ENCODE measurements at places on chromosomes 12 and 14. TPM values are rescaled to one million over a fixed set of nuclear protein-coding genes. Genes with fewer than 3 reads are reported as not detected.

DNA sequence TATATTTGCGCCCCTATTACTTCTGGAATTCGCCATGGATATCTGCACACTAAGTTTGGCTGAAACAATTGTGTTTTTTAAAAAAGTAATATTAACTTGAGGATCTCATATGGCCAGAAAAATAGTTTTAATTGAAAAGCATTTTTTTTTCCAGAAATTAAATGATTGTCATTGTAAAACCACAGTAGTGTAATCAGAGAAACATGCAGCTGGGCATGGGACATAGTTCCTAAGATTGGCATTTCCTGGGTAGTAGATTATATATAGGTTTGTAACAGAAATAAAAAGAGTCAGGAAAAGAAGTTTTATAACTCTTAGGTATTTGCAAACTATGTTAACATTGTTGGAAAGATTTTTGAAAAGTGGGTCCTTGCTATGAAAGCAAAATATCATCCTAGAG, 17.6 kb downstream of the SSPN start:
- DNase-seq: no peak

DNA sequence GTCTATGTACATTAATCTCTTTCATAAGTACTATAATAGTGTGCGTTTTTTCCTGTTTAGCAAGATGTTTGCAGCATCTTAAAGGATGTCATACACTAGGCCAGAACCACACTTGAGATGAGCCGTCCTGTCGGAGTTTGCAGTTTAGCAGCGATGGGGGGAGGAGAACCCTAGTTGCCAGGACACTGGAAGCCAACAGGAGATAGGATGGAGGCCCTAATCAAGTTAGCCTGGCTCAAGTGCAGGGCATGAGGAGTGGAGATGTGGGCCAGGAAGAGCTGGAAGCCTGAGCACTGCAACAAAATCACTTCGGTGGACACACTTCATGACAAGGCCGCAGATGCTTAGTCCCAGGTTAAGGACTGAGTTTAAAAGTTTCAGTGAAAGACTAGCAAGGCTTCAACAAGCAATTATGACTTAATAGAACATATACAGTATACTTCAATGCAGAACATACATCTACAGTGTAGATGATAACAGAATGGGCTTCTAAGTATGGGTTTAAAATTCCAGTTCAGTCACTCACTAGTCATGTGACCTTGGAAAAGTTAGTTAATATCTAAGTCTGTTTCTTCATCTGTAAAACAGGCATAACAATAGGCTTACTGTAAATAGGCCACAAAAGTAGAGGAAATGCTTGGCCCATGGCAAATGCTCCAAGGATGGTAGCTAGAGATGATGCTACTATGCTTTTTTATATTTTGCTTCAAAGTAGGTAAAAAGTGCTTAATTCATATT, 77.1 kb downstream of the PTPN21 start:
- DNase-seq: no peak

DNA sequence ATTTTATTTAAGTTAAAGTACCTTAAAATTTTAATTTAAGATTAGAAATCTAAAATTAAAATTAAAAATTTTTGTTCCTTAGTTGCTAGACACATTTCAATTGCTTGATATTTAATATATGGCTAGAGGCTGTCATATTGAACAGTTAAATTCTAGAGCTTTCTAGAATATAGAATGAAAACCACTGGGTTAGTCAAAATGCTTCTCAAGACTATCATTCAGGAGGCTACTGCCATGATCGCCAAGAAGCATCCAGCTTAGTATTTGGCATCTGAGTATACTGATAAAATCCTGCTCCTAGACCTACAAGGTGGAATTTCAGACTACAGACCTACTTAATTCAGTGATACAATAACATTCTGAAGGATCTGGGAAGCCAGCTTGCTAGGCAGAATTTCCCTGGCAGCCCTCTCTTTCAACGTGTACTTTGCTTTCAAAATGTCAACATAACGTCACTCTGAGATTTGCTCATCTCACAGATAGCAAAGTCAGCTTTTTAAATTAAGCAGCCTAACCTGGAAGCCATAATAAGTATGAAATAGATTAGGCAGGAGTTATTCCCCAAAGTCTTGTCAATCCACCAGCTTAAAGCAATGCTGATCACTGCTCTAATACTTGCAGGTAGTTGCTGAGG, 525.8 kb downstream of the FSCB start:
- DNase-seq: no peak

DNA sequence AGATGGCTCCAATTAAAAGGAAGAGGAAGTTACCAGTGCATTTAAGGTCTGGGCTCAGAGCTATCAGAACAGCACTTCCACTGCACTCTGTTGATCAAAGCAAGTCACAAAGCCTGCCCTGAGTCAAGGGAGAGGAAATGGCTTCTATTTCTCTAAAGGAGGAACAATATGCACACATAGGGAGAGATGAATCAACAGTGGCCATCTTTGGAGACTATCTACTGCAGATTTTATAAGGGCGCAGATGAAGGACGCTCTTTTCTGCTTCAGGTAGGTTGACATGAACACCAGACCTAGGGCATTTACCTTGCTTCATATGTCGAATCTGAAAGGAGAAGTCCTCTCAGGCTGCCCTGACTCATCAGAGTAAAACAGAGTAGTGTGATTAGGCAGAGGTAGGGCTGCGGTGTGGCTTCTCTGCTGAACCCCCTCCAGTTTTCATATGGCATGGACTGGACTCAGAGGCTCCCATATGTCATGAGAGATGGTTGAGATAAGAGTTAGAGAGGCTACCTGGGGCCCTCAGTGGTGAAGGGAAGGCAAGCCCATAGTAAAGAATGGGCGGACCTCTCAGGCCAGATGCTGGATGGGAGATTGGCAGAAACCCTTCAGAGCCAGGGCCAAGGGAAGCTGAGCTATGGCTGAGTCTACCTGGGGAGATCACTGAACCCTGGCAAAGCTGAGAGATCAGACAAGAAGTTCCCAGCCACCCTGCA, 84.4 kb downstream of the ARF6 start:
- DNase-seq: no peak

GRCh38 chr14:96056509-96057422, 17.6 kb downstream of the C14orf132 start:
- no peak for DNase-seq

The ZNF385A gene
- 26.6 TPM for total RNA-seq

The GDF3 gene
- total RNA-seq: 0.34 TPM

The LPAR5 gene
- not detected for total RNA-seq

The CCDC177 gene
- total RNA-seq: 7.8 TPM

The CYP46A1 gene
- 2.1 TPM for total RNA-seq

The PXMP2 gene
- total RNA-seq: 9.8 TPM

Measured in glutamatergic neuron (in vitro differentiated cells).